Activated CD4-positive, alpha-beta T cell treated with anti-CD3 and anti-CD28 coated beads, Interleukin-2, Interleukin-4, amounts not matched to agents 100 ng/mL and 50 ng/mL, durations not matched to agents 16 hours and 8 hours (primary cell): ENCODE measurements at places on chromosomes 16 and 17.

DNA sequence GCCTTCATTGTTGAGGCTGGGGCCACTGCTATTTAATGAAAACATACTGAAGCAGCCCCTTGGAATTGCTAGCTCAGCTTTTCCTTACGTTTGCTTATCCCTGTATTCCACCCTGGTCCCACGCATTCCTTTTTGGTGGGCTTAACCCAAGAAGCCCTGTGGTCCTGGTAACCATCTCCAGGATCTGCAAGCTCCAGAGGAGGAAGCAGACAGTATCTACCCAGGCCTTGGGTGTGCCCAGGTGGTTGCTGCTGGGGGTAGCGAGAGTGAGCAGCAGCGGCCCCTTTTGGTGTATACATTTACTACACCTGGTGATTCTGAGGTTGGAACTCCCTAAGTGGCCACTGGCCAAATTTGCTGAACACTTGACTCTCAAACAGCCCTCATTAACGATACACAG lies 97.7 kb downstream of the CBLN1 start:
- DNase-seq: peak; percentile 6

DNA sequence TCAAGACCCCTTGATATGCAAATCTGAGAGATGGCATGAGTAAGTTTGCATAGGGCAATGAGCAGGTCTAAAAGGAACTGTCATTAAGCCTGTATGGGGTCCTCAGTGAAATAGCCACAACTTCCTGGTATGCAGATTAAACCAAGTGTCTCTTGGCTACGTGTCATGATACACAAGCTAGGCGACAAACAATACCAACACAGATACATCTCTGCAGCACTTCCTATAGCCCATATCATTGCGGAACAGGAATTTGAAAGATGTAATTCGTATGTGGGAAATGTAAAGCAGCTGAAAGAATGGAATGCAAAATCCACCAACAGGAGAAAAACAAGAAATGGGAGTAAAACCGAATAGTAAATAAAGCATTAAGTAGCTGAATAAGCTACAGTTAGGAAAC lies 12.9 kb downstream of the PRSS22 start:
- DNase-seq: no peak

DNA sequence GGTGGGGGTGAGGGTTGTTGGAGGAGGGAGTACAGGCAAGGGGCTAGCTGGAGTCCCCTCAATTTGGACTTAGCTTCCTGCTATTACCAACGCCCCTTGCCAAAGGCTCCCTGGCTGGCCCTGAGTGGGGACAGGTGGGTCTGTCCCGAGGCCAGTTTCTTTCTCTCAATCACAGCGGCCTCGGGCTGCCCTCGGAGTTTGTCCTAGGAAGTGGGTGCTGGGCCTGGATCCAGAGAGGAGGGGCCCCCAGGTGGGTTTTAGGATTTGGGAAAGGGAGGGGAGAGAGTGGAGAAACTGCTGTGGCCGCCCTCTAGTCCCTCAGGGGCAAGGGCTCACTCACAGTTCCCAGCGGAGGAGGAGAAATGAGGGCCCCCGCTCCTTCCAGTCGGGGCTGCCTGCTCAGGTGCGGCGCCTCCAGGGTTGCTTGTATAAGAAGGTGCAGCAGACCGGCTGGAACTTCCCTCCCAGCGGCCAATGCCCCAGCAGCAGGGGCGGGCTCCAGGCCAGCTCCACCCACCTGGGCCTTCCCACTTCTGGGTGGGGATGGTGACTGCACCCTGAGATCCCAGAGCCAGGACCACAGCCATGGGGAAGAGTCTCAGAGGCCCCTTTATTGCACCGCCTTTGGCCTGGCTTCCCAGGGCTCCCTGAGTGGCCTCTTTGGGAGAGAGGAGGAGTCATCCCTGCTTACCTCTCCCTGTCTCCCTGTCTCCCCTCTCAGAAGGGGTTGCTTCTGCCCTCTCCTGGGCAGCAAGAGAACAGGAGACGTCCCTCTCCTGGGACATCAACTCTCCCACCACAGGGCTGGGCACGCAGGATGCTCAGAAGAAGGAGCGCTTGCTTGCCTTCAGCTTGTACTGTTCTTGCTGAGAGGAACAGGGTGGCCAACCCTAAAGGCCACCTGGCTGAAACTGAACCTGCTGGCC lies 112.0 kb upstream of the SMURF2 start:
- no peak for DNase-seq

DNA sequence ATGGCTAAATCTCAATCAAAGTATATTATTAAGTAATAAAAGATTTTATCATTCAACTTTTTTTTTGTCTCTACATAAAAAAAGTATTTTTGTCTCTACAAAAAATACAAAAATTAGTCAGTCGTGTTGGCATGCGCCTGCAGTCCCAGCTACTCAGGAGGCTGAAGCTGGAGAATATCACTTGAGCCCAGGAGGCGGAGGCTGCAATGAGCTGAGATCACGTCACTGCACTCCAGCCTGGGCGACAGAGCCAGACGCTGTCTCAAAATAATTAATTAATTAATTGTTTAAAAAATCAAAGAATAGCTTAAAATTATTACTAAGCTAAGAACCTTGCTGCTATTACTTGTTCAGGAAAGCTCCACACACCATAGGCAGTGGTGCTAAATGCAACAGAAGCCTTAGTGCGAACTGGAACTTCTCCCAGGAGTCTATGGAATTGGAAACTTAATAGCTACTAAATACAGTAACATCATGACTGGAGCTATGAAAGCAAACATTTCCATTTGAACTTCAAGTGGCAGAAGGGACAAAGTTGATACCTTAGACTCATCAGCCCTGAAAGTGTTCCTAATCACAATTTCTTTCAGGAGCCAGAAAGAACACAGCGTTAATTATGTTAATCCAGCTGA lies 22.6 kb downstream of the ADCY9 start:
- DNase-seq: no peak
